ENCODE measurements at places on chromosomes 1 and 21.

DNA sequence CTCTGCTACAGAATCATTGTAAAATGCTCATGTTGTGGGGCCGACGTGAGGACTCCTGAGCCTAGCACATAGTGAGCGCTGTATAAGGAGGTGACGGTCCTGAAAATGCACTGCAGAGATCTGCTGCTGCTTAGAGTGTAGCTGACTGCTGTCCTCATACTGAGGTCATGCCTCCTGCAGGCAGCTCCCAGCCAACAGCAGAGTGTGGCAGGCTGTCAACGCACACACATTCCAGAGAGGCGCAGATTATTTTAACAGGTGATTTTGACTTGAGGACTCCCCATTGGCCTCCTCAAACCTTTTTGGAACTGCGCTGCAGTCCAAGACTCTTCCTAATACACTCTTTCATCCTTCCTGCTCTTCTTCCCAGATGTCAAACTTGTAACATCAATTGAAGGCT lies 119.8 kb upstream of the KCNJ6 start:
- DNase-seq: no peak

DNA sequence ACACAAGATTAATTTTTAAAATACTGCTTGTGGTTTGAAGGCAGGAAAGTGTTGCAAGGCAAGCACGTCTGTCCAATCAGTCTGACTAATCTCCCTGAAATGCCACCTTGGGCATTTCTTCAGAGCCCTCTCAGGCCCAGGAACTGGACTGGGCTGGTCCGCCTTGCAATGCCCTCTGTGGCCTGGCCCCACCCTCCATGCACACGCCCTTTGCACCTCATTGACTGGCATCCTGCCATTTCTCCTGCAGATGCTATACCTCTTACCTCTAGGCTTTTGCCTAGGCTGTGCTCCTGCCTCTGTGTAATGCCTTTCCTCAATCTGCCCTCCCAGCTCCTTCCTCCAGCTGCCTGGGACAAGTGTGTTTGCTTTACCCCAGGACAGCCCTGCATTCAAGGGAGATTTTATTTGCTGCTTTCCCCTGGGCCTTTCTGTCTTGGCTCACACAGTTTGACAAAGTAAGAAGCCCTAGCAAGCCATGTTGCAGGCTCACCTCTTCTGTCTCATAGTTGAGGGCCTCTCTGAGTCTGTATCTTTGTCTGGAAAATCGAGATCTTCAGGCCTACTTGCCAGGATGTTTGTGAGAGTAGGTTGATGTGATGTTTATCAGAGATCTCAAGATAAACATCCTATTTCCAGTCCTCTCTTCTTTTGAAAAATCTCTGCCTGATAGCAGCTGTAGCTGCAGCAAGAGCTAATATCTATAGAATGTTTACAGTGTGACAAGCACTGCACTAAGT lies 149.2 kb upstream of the JUN start:
- no peak for DNase-seq

GRCh38 chr1:3533067-3534048 lies 78.0 kb downstream of the MEGF6 start:
- no peak for DNase-seq

GRCh38 chr1:69230208-69230607 lies 337.5 kb upstream of the LRRC7 start:
- DNase-seq: no peak

DNA sequence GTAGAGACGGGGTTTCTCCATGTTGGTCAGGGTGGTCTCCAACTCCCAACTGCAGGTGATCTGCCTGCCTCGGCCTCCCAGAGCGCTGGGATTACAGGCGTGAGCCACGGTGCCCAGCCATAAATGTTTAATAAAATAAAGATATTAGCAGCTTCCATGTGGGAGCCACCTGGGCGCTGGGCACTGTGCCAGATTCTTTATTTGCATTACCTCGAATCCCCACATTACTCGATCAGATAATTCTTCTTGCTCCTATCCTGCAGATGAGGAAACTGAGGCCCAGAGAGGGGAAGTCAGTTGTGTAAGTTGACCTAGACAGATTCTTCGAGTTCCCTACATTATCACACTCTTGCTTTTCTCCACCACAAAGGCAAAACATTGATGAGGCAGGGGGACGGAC lies 24.9 kb upstream of the TENT5B start:
- no peak for DNase-seq

DNA sequence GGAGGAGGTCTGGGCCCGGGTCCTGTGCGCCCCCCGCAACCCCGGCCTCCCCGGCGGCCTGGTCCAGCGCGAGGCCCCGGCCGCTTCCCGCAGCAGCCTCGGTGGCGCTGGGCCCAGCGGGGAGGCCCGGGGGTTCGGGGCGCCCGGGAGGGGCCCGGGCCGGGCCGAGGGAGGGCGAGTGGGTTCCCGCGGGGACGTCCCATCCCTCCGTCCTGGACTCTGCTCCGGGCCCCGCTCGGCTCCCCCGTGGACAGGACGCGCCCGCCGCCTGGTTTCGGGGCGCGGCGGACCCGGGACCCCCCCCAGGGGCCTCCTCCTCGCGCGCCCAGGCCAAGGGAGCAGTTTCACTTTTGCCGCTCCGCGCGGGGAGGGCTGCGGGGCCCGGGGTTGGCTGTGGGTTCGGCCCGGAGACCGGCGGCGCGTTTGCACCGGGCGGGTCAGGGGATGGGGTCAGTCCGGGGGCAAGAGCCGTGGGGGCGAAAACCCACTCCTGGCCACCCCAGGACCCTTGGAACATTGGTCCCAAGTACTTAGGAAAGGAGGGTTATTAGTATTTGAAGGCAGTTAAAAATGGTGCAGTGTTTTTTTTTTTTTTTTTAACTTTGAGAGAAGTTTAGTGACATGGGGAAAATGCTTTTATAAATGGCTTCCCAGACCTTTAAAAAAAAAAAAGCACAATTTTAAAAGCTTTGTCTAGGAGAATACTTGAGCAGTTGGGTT lies 677 bp downstream of the AGPAT3 start:
- peak; percentile 85 for DNase-seq

DNA sequence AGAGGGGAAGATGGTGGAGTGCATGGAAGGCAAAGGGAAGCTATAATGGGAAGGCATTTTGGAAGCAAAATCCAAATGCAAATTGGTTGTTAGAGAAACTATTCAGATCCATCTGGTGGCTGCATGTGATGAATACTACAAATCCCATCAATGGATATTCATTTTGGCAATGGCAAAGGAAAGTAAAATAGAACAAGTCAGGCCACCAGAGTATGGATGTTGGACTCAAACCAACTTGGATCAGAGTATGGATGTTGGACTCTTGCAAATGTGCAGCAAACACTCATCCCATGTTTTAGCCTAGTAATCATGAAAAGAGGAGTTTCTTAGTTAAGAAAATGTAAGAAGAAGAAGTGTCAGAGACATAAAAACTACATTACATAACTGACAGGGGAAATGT lies 289.6 kb upstream of the DAB1 start:
- DNase-seq: no peak

GRCh38 chr1:203093754-203094410 lies 8.1 kb upstream of the MYOG start:
- no peak for DNase-seq

DNA sequence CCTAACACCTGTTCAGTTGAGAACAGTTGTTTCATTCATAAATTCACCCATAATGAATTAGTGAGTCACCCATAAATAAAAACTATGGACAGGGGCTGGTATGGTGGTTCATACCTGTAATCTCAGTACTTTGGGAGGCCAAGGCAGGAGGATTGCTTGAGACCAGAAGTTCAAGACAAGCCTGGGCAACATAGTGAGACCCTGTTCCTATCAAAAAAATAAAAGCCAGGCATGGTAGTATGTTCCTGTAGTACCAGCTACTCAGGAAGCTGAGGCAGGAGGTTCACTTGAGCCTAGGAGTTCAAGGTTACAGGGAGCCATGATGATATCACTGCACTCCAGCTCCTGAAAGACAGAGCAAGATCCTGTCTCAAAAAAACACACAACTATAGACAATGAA lies 79.0 kb downstream of the GTF2B start:
- DNase-seq: no peak

DNA sequence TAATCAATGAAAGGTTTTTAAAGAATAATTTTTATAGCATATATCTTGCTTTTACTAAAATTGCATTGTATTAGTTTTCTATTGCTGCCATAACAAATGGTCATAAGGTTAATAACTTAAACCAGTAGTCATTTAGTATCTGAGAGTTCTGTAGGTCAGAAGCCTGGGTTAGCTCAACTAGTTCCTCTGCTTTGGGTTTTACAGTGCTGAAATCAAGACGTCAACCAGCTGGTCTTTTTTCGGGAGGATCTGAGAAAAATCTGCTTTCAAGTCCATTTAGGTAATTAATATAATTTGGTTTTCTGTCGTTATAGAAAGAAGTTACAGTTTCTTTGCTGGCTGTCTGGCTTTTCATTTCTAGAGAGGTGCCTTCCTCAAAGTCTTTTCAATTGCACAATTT lies 577.7 kb downstream of the MRPL39 start:
- DNase-seq: no peak

DNA sequence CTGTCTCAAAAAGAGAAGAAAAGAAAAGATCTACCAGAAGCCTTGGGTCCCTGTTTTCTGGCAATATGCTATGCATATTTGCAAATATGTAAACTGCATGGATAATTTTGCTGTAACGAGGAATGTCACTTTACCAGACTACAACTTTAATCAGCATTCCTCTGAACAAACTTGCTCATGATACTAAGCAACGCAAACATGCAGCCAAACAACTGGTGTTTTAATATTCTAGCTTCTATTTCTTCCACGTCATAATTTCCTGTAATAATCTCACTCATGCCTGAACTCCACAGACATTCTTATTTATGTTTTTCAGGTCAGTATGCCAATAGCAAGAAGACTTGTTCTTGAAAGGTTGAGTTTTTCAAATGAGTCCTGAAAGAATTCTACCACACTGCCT lies 114.1 kb downstream of the SIM2 start:
- no peak for DNase-seq

DNA sequence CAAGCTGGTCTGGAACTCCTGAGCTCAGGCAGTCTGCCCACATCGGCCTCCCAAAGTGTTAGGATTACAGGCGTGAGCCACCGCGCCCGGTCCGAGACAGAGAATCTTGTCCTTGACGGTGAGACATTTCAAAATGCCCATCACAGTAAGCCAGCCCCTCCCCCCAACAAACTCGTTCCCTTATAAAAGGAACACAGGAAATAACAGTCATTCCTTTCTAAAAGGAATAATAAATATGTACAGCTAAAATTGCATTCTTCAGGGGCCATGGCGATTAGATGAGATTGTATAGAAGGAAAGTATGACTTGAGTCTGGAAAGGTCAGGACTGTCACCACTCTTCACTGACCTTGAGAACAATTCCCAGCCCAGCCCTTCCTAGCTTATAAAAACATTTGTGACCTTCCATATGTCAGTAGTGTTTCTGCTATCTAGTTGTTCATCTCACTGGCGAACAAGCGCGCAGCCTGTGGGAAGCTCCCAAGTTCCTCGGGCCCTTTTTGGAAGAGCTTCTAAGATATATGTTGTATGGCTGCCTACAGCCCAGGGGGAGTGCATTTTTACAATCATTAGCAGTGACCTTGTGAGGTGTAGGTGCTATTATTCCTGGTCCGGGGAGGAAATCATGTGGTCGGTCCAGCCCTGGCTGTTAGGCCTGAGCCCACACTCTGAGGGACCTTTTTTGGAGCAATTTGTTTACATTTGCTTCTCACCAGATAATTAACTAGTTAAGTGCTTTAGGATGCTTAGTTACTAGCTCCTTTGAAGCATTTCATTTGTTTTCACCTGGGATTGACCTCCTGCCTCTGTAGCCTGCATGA lies 8.7 kb downstream of the SZRD1 start:
- no peak for DNase-seq

DNA sequence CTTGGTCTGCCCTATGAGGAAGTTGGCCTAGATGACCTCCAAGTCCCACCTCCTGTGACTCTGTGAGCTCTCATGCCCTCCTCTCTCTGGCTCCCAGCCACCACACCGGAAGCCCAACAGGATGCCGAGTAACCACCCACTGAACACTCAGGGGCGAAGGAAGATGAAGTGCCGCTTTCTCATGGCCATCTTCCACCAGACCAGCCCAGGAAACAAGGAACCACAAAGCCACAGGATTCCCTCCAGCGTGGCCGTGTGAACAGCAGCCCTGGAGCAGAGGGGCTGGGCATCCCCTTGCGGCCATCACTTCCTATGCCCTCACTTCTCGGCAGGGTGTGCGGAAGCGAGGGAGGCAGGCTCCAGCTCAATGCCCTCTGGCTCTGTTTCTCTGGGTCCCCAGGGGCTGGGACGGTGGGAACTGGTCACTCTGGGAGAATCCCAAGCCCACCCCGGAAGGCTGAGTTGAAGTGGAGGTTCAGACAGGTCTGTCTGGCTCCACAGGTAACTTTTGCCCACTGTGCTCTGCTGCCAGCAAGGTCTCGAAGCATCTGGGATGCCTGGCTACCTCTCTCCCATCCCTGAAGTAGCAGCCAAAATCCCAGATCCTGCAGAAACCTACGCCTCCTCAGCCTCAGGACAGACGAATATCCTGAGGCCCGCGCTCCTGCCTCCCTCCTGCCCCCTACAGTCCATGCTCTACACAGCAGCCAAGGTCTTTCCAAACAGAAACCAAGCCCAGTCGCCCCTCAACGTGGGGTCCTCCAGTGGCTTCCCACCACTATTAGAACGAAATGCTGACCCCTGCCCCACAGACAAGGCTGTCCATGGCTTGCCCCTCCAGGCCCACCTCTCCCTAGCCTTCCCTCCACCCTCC lies 44.2 kb upstream of the ECE1 start:
- peak; percentile 75 for DNase-seq

GRCh38 chr1:26744075-26744959 lies 43.4 kb upstream of the PIGV start:
- peak; percentile 70 for DNase-seq

- no peak for DNase-seq
Observed at GRCh38 chr21:40254540-40255465, 387.6 kb downstream of the PCP4 start.

DNA sequence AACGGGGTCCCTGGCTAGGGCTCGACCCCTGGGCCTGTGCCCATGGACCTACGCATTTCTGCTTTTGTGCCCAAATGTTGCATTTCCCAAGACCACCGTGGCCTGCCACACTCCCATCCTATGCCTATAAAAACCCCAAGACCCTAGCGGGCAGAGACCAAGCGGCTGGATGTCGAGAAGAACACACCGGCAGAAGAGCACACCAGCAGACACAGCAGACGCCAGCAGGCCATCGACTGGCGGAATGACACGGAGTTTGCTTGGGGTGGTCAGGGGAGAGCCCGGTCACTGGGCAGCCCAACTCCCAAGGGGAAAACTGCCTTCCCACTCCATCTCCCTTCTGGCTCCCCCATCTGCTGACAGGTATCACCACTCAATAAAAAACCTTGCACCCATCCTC lies 4.4 kb downstream of the TCP10L start:
- no peak for DNase-seq

DNA sequence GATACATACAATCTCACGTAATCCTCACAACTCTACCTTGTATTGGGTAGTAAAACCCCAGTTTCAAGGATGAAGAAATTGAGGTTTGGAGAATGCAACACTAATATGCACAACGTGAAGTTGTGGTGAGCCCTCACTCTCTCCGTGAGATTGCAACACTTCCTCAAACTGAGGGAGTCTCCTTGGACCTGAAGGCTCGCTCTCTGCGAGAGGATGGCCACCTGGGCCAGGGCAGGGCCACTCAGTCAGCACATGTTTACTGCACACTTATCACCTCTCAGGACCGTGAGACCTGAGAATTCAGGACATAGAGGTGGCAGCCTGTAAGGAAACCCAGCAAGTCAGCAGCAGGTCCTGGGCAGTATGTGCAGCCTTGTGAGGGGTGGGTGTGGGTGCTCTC lies 8.7 kb downstream of the SH3BP5L start:
- DNase-seq: no peak

Data from GM19239 (cell line).